ENCODE measurements at places on chromosomes 4 and X.

- DNase-seq, result no peak
These were observed 71.9 kb upstream of the PRSS48 start for GRCh38 chr4:151204925-151205524.

DNA sequence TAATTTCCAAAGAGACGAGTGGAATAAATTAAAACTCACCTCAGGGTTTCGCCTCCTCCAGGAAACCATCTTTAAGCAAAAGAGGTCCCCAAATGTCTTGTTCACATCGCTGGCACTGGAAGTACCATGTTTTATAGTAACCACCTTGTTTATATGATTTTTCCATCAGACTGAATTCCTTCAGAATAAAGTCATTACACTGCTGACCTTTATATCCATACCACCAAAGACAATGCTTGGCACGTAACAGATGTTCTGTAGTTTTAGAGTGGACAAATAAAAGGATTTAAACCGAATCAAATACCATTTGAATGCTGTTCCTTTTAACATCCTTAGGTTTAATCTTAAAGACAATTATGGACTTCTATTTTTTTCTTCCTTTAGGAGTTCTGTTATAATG, 4.7 kb downstream of the NUDT6 start:
- DNase-seq, result no peak

DNA sequence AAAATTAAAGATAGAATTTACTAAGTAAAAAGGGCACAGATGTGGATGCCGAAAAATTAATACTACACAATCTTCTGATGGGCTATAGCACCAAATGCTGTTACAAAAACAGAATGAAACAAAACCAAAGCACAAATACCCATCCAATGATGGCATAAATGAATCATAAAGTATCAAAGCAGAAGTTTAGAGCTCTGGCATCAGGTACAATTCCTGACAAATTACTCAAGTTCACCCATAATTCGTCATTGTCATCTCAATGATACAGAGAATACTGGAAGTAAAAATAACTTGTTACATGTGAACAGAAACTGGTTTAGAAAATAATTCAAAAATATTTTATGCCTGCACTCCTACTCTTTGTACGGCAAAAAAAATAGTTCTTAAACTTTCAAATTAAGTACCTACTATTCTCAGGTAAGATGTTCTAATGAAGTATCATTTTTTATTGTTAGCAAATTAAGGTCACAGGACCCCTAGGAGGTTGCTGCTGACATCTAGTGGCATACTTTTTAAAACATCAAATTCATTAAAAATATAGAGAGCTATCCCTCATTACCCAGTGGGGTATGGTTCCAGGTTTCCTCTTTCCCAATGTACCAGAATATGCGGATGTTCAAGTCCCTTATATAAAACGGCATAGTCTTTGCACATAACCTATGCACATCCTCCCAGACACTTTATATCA, 126.1 kb downstream of the INPP4B start:
- no peak for DNase-seq

DNA sequence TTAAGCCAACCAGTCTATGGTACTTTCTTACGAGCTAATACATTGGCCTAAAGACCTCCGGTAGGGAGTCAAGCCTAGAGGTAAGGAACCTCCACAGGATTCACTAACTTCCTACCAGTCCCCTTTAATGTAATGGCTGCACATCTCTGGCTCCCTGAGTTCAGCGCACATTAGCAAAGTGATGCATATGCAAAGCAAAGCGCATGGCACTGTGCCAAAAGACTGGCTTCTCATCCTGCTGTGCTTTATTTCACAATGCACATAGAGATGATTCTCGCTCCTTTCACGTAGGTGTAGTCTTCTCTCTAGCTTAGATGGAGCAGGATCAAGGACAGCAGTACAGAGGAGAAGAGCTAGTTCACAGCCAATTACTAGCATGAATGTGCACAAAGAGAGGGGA, 14.6 kb upstream of the CLTRN start:
- DNase-seq, result no peak

- peak; percentile 77 for DNase-seq
These were observed 7.2 kb downstream of the PRKG2 start for GRCh38 chr4:81207828-81208227.

GRCh38 chrX:130018143-130018542, 35.7 kb downstream of the BCORL1 start:
- DNase-seq, result no peak

- no peak for DNase-seq
These were observed 930 bp downstream of the ZNF718 start for GRCh38 chr4:125091-125771.

GRCh38 chr4:159042097-159042605, 60.7 kb upstream of the RAPGEF2 start:
- no peak for DNase-seq

DNA sequence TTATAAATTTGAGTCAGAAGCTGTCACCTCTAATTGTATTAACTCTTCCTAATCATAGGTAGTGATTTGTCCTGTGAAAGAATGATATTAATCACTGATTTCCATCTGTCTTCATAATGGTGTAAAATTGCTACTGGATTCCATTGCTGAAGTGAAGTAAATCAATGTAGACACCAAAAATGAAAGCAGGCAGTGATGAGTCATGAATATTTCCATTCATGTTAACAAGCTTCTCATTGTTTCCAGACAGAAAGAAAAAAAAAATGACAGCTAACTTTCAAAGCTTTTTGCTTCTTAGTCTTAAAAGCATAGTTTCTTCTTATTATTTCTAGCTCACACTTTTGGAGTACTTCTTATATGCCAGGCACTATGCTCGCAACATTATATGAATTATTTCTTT, 21.5 kb downstream of the FAM114A1 start:
- DNase-seq, result no peak

GRCh38 chr4:148749403-148749802, 307.2 kb upstream of the NR3C2 start:
- DNase-seq, result no peak

- DNase-seq, result no peak
These were observed 225.1 kb downstream of the NR3C2 start for GRCh38 chr4:148216866-148217814.

GRCh38 chrX:123833387-123833786, 26.5 kb upstream of the XIAP start:
- DNase-seq, result no peak

GRCh38 chr4:121717680-121718237, 21.0 kb upstream of the ANXA5 start:
- DNase-seq, result no peak

- no peak for DNase-seq
These were observed 129.6 kb downstream of the DHRSX start for GRCh38 chrX:2371026-2371711.

DNA sequence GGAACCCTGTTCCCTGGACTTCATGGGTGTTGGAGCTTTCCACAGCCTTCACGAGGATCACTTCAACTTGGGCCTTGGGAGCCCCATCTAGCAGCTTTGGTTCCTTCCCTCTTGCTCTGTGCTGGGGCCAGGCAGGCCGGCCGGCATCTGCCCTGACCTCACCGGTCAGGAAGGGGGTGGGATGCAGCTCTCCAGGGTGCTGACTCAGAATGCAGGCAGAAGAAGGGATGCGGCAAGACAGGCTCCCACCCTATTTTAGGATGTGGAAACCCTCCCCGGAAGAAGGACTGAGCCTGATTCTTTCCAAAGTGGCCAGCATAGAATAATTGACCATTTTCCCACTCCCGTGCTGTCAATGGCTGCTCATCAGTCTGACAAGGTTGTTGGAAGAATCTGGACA, 47.1 kb downstream of the FHDC1 start:
- DNase-seq, result no peak

DNA sequence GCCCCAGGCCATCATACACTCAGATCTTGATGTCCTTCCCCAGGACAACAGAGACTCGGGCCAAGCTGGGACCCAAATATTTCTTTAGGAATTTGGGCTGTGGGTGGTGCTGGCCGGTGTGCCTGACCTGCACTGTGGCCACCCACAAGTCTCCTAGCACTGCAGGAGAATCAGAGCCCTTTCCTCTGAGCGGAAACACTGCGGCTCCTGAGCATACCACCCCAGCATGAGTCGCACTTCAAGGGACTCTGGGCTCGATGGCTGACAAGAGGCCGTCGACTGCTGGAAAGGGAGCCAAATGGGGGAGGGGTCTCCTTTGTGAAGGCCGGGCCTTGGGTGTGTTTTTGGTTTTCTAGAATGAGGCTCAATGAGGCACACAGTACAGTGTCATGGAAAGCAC, 13.0 kb upstream of the IRAK1 start:
- no peak for DNase-seq

GRCh38 chr4:7903791-7904516, 35.7 kb downstream of the AFAP1 start:
- DNase-seq, result peak; percentile 81

GRCh38 chr4:89358935-89359638, 51.5 kb upstream of the GPRIN3 start:
- no peak for DNase-seq

- peak; percentile 34 for DNase-seq
These were observed 127.3 kb upstream of the FAT4 start for GRCh38 chr4:125187226-125188176.

GRCh38 chr4:137685357-137685756, 153.1 kb upstream of the PCDH18 start:
- DNase-seq, result no peak

- no peak for DNase-seq
These were observed 128.8 kb upstream of the NKX1-1 start for GRCh38 chr4:1534876-1535526.

GRCh38 chrX:103791228-103791627, 14.6 kb downstream of the PLP1 start:
- no peak for DNase-seq

- no peak for DNase-seq
These were observed 36.6 kb downstream of the SAT1 start for GRCh38 chrX:23819385-23820234.

DNA sequence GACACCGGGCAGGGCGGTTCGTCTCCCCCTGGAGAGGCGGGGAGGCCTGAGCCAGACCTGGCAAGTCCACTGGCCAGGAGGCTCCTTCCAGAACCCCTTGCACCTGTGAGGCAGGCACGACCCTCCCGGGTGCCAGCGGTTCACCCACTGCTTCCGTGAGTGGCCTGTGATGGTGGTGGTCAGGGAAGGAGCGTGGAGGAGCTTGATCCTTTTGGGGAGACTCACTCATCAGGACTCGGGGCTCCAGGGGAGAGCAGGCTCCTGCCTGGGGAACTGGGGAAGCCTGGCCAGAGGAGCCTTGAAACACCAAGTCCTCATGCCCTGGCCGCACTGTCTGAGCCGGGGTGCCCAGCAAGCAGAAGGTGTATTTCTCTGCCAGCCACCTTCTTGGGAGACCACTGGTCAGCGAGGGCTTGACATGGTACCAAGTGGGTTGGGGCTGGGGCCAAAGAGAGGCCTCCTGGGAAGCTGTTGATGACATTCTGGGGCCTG, 860 bp downstream of the FAM50A start:
- no peak for DNase-seq

- no peak for DNase-seq
These were observed 20.2 kb upstream of the GATB start for GRCh38 chr4:151781026-151781425.

- no peak for DNase-seq
These were observed at the start of gene ITGB1BP2 for GRCh38 chrX:71301195-71301924. ITGB1BP2 (plus strand) TSS chrX:71301750; CDS start chrX:71301807, 57 bp downstream.

DNA sequence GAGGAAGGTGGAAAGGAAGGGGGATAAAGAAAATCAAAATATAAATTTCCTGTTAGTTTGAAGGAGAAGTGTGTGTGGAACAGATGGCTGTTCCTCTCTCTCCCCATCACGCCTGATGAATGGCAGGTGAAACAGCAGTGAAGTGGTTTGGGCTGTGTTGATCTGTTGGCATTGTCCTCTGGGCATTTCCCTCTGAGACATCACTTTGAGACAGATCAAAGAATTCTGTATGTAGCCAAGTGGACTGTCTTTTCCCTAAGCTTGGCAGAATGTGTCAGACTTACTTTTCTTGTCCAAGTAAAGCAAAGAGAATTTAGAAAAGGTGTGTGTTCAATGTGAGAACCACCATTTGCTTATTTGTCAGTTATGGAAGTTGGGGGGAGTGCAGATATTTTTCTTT, 47.5 kb downstream of the SEPTIN11 start:
- DNase-seq, result no peak

- no peak for DNase-seq
These were observed 124.4 kb downstream of the KDM6A start for GRCh38 chrX:44997282-44997812.

DNA sequence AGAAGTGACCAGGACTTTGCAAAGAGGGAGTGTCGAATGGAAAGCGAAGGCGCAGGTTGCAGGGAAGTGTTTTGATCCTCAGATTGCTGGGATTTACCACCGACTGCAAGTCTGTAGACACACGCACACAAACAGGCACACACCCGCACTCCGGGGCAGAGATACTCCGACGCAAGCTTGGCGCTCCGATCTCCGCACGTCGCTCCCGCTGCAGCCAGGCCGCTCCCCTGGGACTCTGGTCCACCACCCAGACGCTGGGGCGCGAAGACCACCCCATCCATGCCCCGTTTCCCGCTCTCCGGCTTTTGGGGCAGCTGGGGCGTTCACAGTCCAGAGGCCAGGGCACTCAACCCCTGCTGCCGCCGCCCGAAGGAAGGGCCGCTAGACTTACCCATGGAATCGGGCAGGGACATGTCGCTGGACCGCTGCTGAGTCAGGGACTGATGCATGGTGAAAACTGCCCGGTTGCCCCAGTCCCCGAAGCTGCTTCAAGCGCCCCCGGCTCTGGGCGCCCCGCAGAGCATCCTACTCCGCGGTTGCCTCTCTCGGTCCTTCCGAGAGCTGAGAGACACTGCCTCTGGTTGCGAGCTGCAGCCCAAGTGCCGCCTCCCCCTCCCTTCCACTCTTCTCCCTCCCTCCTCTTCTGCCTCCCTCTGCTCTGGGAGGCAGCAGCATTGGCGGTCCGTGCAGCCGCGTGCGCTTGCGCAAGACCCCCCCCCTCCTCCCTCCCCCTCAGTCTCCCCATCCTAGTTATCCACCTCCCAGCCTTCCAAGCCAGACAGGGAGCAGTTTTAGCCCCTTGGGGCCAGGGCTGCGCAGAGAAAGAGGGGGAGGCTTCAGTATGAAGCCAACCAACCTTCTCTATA, at the start of gene TMEM255A:
Gene TMEM255A (minus strand): TSS at position 601 of the 866 bp plus-strand sequence. CDS start 152 bp downstream, at position 449.
- no peak for DNase-seq

- peak; percentile 66 for DNase-seq
These were observed 55.1 kb downstream of the ZNF330 start for GRCh38 chr4:141275834-141276233.

- DNase-seq, result no peak
These were observed 984.6 kb upstream of the TENM3 start for GRCh38 chr4:181258569-181258968.

DNA sequence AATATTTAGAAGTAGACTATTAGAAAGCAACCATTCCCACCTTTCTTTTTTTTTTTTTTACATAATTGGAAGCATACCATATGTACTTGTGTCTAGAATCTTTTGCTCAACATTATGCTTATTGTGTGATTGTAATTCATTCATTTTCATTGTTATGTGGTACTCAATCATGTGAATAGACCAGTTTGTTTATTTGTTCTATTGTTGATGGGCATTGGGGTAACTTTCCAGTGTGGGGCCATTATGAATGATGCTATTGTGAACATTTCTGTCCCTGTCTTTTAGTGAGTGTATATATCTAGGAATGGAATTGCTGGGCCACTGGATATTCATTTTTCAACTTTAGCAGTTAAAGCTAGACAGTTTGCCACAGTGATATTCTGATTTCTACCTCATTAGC, 62.5 kb upstream of the MCUB start:
- no peak for DNase-seq

GRCh38 chrX:38484607-38485498, 76.5 kb upstream of the TSPAN7 start:
- no peak for DNase-seq

GRCh38 chr4:173192375-173193162, 24.0 kb downstream of the GALNT7 start:
- DNase-seq, result no peak

All from AG04449 (cell line).